ENCODE measurements at places on chromosomes 3 and 15.

DNA sequence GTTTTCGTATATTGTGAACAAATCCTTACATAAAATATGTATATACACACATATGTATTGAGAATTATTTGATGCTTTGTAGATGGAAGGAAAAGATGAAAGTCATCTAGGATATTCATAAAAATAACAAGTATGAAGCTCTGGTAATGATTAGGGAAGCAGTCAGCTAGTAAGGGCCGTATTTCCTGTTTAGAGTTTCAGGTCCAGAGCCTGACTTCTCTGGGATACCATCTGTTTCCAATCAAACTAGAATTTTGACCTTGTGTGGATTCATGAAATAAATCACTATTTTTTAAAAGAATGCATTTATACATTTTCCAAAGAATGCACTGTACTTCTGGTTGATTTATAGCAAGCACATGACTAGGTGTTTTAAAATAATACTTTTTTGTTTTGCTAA is 156.1 kb upstream of the CGNL1 start:
- peaks cover 36% of the 10 kb centered on the region for H3K4me1 ChIP-seq
- no peaks in the 10 kb centered on the region for H3K27me3 ChIP-seq
- H3K27ac ChIP-seq, result no peak overlapping the region
- no peak overlapping the region for H3K4me3 ChIP-seq
- no peaks in the 10 kb centered on the region for H3K36me3 ChIP-seq

DNA sequence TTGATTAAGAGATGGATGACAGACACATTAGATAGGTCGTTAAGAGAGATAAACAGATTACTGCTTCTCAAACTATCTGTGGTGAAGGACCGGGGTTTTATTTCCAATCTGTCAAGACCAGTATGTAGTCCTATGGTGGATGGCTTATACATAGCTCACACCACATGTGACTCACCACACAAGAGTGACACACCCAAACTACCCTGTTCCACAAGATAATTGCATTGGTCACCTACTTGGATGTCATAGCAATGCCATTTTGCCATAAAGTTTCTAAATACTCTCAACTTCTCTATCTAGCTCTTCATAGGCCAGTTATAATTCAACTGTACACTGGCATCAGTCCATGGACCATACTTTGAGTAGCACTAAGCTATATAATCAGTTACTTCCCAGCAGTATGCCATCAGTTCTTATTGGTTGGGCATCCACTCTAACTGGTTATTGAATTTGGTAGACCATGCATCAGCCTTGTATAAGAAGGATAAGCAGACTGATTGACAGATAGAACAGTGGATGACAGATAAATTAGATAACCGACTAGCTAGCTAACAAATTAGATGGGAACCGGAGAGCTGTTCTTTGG is 11.6 kb downstream of the WWTR1 start:
- no peak overlapping the region for H3K27ac ChIP-seq
- no peaks in the 10 kb centered on the region for H3K4me1 ChIP-seq
- no peak overlapping the region for H3K4me3 ChIP-seq
- no peak for DNase-seq

DNA sequence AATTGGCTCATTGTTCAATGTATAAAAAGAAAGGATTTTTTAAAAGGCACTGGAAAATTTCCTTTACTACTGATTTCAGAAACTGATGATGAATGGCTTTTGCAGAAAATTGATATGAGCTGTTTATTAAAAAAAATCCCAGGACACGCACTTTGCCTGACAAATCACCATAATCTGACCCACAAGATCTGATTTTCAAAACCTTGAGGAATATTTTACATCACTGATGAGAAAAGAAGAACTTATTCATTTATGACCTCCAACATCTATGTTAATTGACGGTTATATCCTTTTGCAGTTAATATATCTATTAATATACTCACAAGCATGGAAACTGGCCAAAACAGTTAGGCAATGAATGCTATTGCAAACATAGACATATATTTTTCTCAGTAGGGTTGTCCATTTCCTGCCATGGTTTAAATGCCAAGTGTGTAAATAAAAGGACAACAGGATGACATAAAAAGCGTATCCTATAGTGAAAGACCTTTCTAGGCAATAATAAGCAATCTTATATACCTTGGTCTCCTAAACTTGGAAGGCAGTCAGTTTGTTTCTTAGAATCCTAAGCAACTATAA is 109.7 kb upstream of the SLC7A14 start:
- no peak for DNase-seq
- H3K4me3 ChIP-seq, result no peak overlapping the region
- no peak overlapping the region for H3K27ac ChIP-seq
- H3K27me3 ChIP-seq, result no peaks in the 10 kb centered on the region
- no peaks in the 10 kb centered on the region for H3K36me3 ChIP-seq

- H3K4me3 ChIP-seq, result no peak overlapping the region
- H3K27me3 ChIP-seq, result no peaks in the 10 kb centered on the region
- H3K27ac ChIP-seq, result no peak overlapping the region
- H3K4me1 ChIP-seq, result no peaks in the 10 kb centered on the region
Observed at GRCh38 chr15:70153921-70154717, 56.4 kb upstream of the TLE3 start.

DNA sequence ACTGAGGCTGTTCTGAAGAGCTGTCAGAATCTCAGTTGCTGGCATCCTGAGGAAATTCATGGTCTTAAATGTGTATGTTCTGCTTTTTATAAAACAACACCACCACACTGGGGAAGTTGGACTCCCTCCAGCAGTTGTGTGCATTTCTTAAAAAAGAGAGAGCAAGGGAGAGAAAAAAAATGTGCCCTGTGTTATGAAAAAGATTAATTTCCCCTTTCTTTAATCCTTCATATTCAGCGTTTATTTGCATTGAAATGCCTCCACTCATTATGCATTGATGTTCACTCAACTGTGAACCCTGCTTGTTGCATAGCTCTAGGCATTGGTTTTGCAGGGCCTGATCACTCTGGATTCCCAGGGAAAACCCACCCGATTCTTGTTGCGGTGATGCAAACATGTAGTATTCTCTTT is 4.4 kb upstream of the ZNF609 start:
- no peaks in the 10 kb centered on the region for H3K27me3 ChIP-seq
- H3K4me1 ChIP-seq, result peaks cover 53% of the 10 kb centered on the region
- H3K36me3 ChIP-seq, result no peaks in the 10 kb centered on the region
- no peak overlapping the region for H3K4me3 ChIP-seq

GRCh38 chr3:33074217-33075067 is 22.5 kb downstream of the GLB1 start:
- no peak overlapping the region for H3K27ac ChIP-seq
- peak; percentile 84 for DNase-seq
- no peak overlapping the region for H3K4me3 ChIP-seq
- H3K27me3 ChIP-seq, result no peaks in the 10 kb centered on the region
- peaks cover 4% of the 10 kb centered on the region for H3K36me3 ChIP-seq
- H3K4me1 ChIP-seq, result peaks cover 11% of the 10 kb centered on the region

DNA sequence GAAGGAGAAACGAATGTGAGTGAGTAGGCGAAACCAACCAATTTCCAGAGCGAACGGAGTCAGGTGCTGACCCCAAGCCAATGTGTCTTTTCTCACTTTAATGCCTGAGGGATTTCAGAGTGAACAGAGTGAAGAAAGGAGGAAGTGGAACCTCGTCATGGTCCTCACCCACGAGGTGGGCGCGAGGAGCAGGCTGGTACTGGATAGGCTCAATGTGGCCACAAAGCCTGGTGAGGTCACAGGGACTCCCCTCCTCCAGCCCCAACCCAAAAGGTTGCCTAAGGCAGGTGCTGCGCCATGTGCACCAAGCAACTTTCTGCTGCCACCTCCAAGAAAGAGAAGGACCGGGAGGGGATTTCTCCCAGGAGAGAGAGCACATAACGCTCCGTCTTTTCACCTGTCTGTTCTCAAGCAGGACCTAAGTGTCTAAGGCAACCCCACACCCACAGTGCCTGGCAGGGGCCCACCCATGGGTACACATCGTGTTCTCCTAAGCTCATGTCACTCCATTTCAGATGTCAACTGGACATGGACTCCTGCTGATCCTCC is 3.8 kb downstream of the NRROS start:
- no peak overlapping the region for H3K4me3 ChIP-seq
- H3K27me3 ChIP-seq, result no peaks in the 10 kb centered on the region
- peaks cover 10% of the 10 kb centered on the region for H3K36me3 ChIP-seq

DNA sequence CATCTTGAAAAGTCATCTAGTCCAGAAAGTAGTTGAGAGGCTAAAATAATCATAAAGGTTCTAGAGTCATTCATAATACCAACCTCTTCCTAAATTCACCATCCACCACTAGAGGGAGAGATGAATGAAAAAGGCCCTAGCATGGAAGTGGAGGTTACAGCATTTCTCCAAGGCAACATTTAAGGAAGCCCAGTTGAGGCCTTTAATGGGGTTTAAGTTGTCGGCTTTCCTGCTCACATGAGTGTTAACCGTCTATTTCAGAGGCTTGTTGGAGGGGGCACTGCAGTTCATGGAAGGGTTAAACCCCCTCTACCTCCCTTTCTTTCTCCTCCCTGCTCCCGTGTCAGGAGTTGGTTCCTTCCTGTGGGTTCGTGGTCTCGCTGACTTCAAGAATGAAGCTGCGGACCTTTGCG is 3.8 kb upstream of the SLCO3A1 start:
- no peaks in the 10 kb centered on the region for H3K36me3 ChIP-seq
- H3K27me3 ChIP-seq, result peaks cover under 1% of the 10 kb centered on the region
- H3K4me1 ChIP-seq, result peaks cover 28% of the 10 kb centered on the region
- peak overlapping the region; percentile 48 for H3K4me3 ChIP-seq
- DNase-seq, result peak; percentile 18
- H3K27ac ChIP-seq, result no peak overlapping the region

DNA sequence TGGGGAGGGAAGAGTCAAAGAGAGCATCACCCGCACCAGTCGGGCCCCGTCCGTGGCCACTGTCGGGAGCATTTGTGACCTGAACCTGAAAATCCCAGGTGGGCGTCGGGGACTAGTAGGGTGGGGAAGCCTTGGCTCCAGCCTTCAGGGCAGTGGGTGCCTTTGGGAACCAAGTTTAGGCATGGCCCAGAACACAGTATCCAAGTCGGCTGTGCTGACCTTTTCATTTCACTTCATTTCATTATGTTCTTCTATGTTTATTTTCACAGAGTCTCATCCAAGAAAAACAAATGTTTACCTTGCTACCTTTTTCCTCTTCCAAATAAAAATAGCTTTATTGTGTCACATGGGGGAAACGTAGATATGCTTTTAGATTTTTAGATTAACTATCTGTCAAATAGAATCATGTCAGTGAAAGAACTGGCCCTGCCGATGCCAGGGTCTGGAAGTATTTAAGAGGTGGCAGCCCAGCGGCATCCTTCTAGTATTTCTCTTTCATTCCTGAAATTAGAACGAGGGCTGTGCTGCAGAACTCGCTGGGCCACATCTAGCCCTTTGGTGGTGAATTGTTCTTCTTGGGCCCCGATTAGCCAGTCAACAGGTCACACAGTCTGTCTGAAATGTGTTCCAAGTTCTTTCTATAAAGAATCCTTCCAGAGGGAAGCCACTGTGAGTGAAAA is 60.5 kb downstream of the DNASE1L3 start:
- H3K4me3 ChIP-seq, result no peak overlapping the region
- no peaks in the 10 kb centered on the region for H3K27me3 ChIP-seq
- H3K27ac ChIP-seq, result no peak overlapping the region

DNA sequence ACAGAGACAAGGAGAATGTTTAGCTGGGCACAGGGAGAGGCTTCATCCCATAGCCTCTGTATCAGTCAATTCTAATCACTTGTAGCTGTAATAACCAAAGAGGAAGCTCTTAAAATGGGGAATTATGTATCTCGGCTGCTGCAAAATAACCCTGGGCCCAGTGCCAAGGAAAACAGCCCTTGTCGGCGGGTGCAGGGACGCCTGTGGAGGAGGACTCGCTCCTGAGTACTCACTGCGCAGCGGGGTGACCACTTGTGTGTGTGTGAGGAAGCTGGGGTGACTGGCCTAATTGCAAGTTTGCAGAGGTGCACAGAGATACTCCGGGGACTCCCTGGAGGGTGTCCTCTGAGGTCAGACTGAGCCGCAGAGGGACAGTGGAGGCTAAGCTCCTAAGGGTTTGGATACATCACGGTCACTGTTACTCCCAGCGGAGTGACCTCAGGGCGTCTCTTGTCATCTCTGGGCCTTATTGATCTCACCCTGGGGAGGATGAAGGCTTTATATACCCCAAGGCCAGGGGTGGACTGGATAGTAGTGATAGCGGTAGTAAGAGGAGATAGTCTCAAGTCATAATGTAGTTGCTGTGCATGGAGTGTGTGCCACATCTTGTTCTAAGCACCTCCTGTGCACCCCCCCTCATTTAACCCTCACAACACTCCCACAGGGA is 37.2 kb downstream of the SLC6A6 start:
- H3K4me1 ChIP-seq, result peaks cover 16% of the 10 kb centered on the region
- no peak overlapping the region for H3K4me3 ChIP-seq
- no peak overlapping the region for H3K27ac ChIP-seq
- no peaks in the 10 kb centered on the region for H3K27me3 ChIP-seq

- no peaks in the 10 kb centered on the region for H3K36me3 ChIP-seq
- H3K27me3 ChIP-seq, result peaks cover 10% of the 10 kb centered on the region
- H3K27ac ChIP-seq, result no peak overlapping the region
- no peaks in the 10 kb centered on the region for H3K4me1 ChIP-seq
- no peak overlapping the region for H3K4me3 ChIP-seq
Observed at GRCh38 chr15:80384432-80384831, 19.8 kb upstream of the ARNT2 start.

DNA sequence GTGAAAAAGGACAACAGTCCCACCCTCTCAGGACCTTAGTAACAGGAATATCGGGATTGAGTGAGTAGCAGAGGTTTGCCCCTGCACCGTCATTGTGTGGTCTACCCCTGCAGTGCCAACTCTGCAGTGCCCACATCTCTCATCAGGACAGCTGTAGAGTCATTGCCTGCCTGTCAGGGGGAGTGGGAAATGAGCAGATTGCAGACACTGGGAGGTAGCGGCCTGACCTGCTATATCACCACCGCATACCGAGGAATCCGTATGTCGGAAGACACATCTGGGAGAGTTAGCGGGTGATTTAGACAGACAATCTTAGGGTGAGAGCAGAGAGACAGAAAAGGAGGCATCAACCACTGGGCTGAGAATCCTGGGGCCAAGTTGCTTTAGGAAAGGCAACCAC is 218.1 kb downstream of the EPHB1 start:
- no peak overlapping the region for H3K27ac ChIP-seq
- no peak for DNase-seq
- H3K36me3 ChIP-seq, result no peaks in the 10 kb centered on the region
- H3K4me1 ChIP-seq, result no peaks in the 10 kb centered on the region
- H3K4me3 ChIP-seq, result no peak overlapping the region

DNA sequence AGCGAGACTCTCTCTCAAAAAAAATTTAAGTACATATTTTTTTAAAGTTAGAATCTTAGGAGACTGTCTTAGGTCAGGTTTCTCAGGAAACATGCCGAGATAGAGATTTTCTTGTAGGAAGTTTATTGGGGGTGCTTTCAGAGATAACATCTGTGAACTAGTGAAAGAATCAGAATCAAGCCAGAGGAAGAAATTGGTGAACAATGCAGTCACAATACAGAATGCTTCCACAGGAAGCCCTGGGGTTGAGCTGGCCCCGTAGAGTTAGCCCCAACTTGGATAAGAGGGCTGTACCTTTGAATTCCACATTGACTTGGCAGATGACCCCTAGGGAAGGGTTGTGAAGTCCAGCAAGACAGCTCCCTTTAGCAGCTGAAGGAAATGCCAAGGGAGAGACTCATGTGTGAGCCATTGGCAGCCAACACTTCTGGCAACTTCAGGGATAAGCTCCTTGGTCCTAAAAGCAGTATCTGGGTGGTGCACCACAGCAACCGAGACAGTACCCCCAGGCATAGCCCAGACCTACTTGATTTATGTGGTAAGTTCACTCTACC is 7.1 kb upstream of the PLCB2 start:
- DNase-seq, result no peak
- H3K36me3 ChIP-seq, result no peaks in the 10 kb centered on the region
- no peak overlapping the region for H3K4me3 ChIP-seq
- peaks cover 14% of the 10 kb centered on the region for H3K4me1 ChIP-seq
- no peaks in the 10 kb centered on the region for H3K27me3 ChIP-seq

- peaks cover 26% of the 10 kb centered on the region for H3K27me3 ChIP-seq
- H3K36me3 ChIP-seq, result no peaks in the 10 kb centered on the region
- no peak for DNase-seq
- H3K4me3 ChIP-seq, result no peak overlapping the region
- H3K4me1 ChIP-seq, result no peaks in the 10 kb centered on the region
Observed at GRCh38 chr3:127409421-127410136, 121.7 kb upstream of the PRR20G start.
